ENCODE measurements at places on chromosomes 3 and 15.

GRCh38 chr3:120855665-120856437 is 52.2 kb upstream of the STXBP5L start:
- peak overlapping the region; percentile 39 for H3K27ac ChIP-seq
- peak; percentile 18 for DNase-seq
- peaks cover 6% of the 10 kb centered on the region for H3K27me3 ChIP-seq
- H3K36me3 ChIP-seq: no peaks in the 10 kb centered on the region
- peaks cover 43% of the 10 kb centered on the region for H3K4me1 ChIP-seq

- H3K4me1 ChIP-seq: no peaks in the 10 kb centered on the region
- H3K4me3 ChIP-seq: no peak overlapping the region
- no peak for DNase-seq
- peaks cover 60% of the 10 kb centered on the region for H3K36me3 ChIP-seq
- H3K27ac ChIP-seq: no peak overlapping the region
Measured at GRCh38 chr15:99197856-99198255, 51.5 kb downstream of the TTC23 start.

- peaks cover 37% of the 10 kb centered on the region for H3K36me3 ChIP-seq
- H3K4me1 ChIP-seq: peaks cover 22% of the 10 kb centered on the region
- H3K27ac ChIP-seq: no peak overlapping the region
Measured at GRCh38 chr15:90986790-90987507, 7.4 kb downstream of the PRC1 start.

DNA sequence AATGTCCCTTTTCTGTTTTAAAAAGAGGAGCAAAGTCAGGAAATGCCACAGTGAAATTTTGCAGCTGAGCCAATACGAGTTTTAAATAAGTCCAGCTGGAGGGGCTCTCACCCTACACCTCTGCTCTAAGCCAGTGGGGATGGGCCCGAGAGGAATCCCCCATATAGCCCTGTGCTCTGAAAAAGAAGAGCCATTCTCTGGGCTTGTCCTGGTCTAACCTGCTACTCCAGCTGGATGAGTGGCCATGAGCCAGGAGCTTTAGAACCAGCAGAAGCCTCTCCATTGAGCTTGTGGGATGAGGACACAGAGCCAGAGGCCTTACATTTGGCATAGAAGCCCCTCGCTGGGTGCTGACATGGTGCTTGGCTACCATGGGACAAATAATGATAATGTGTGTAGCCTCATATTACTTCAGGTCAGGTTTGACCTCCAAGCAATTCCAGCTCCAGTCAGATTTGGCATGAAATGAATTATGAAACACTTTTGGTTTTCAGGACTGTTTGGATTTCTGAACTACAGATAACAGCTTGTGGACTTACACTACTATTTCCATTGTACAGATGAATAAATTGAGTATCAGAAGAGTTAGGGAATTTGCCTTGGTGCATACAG is 172.4 kb downstream of the CHST2 start:
- H3K27me3 ChIP-seq: peaks cover 9% of the 10 kb centered on the region
- no peaks in the 10 kb centered on the region for H3K36me3 ChIP-seq
- DNase-seq: no peak
- H3K27ac ChIP-seq: no peak overlapping the region

GRCh38 chr15:29124581-29125381 is 144.8 kb downstream of the NSMCE3 start:
- peaks cover 10% of the 10 kb centered on the region for H3K27me3 ChIP-seq
- peaks cover 57% of the 10 kb centered on the region for H3K4me1 ChIP-seq
- no peak overlapping the region for H3K27ac ChIP-seq
- DNase-seq: no peak

GRCh38 chr3:106825962-106826605 is 551.2 kb upstream of the CCDC54 start:
- H3K4me1 ChIP-seq: peaks cover 5% of the 10 kb centered on the region
- H3K27ac ChIP-seq: peak overlapping the region; percentile 65
- no peak overlapping the region for H3K4me3 ChIP-seq

- no peak for DNase-seq
- no peaks in the 10 kb centered on the region for H3K27me3 ChIP-seq
- H3K4me1 ChIP-seq: no peaks in the 10 kb centered on the region
- no peak overlapping the region for H3K4me3 ChIP-seq
Measured at GRCh38 chr15:73283366-73283962, 85.3 kb downstream of the HCN4 start.

DNA sequence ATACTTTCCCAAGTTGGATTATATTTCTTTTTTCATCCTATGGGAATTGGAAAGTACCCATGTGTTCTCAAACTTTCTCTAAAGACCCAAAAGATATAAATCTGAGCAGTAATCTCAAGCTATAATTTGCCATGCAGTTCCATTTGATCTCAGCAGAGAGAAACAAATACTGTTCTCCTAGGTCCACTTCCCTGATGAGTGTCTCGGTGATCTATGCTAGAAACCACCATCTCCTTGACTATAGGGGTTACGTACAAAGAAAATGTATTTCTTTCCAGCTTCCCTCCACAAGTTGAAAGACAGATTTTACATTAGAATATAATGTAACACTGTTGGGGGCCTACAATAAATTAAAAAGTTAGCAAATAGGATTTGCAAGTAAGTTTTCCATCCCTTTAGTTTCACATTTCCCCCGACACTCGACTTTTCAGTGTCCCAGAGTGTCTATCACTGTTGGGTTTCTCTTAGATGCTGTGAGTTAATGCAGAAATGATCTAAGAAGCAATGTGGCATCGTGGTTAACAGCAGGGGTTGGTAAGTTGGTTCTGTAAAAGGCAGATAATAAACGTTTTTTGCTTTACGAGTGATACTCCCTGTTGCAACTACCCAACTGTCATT is 465.1 kb upstream of the CFAP20DC start:
- peak overlapping the region; percentile 30 for H3K27ac ChIP-seq
- peaks cover 73% of the 10 kb centered on the region for H3K4me1 ChIP-seq
- DNase-seq: no peak
- H3K4me3 ChIP-seq: no peak overlapping the region

DNA sequence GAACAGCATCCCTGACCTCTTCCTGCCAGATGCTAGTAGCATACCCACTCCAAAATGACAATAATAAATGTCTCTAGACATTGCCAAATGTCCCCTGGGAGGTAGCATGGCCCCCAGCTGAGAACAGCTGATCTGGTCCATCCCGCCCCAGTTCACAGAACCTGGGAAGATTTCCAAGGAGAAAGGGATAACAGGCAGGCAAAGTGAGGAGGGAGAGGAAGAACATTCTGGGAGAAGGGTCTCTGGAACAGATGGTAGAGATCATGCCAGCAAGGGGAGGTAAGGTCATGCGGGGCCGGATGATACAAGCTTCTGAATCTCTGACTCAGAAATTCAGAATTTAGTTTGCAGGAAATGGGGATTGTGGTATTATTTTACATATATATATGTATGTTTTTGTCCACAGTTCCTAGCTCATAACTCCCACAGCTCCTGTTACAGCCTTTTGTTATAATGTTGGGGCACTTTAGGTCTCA is 192.7 kb downstream of the SUCLG2 start:
- DNase-seq: no peak
- no peaks in the 10 kb centered on the region for H3K27me3 ChIP-seq
- peak overlapping the region; percentile 11 for H3K27ac ChIP-seq
- peaks cover 15% of the 10 kb centered on the region for H3K4me1 ChIP-seq

DNA sequence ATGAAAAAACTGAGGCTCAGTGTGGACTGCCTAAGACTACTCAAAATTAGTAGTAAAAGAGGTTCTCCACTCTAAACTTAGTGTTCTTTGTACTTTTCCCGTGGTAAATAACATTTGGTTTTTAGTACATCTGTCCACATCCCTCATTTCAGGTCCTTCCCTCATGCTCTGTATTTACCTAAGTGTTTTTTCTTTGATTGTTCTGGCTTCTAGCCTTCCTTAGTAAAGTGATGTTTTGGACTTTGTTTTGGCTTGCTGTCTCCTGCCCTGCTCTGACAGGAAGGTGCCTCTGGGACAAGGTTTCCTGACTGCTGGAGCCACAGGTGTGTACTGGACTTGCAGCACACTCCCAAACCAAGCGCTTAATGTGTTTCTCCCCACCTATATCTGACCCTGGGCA is 29.9 kb upstream of the ALDH1A2 start:
- no peak overlapping the region for H3K27ac ChIP-seq
- no peaks in the 10 kb centered on the region for H3K27me3 ChIP-seq
- no peaks in the 10 kb centered on the region for H3K4me1 ChIP-seq
- H3K4me3 ChIP-seq: no peak overlapping the region

DNA sequence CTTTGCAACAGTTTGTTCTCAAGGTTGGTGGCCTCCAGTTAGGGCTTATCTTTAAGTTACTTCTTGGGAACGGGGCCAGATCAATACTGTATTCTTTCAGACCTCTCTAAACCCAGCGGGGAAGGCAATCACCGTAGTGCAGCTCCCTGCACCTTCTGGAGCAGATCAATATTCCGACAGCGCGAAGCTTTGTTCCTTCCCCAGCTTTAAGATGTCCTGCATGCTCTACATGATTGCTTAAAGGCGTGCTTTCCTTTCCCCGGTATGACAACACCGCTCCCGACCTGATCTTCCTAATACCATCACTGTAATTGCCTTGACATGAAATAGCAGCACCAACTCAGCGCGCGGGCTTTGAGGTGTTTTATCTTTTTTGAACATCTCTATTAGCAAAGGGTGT is 755.2 kb downstream of the NR2F2 start:
- no peak overlapping the region for H3K4me3 ChIP-seq
- H3K27ac ChIP-seq: peak overlapping the region; percentile 77
- H3K4me1 ChIP-seq: peaks cover 63% of the 10 kb centered on the region
- H3K27me3 ChIP-seq: peaks cover 13% of the 10 kb centered on the region
- no peak for DNase-seq

DNA sequence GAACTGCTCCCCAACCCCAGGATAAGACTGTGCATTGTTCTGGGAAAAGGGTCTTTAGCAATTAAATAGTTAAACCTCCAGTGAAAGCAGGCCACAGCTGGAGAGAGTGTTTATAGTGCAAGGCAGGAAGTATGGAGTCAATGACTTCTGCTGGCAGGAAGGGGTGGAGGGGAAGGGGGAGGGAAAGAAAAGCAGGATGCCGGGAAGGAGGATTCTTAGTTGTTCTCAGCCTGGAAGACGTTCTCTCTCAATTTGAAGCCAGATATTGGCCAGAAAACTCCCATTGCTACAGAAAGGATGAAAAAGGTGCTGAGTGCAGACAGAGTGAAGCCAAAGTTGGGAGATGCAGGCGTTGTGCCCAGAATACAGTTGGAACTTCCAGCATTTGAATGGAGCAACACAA is 35.7 kb upstream of the ACTL6A start:
- peaks cover 4% of the 10 kb centered on the region for H3K27me3 ChIP-seq
- peak overlapping the region; percentile 38 for H3K27ac ChIP-seq

DNA sequence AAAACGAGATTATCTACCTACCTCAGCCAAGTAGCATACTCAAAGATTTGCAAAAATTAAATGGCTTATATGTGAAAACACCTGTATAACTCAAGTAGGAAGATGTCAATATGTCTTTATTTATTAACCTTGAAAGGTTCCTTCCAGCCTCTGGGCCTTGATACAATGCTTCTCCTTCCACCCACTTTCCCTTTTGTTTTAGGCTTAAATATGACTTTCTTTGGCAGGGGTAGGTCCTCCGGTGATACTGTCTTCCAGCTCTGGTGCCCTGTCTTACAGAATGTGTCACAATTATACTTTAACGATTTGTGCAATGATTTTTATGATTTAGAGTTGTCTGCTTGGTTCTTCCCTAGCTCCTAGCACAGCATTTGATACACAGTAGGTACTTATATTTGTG is 4.1 kb downstream of the LINS1 start:
- no peak overlapping the region for H3K27ac ChIP-seq
- H3K4me1 ChIP-seq: peaks cover 5% of the 10 kb centered on the region
- H3K4me3 ChIP-seq: no peak overlapping the region
- H3K36me3 ChIP-seq: peaks cover 12% of the 10 kb centered on the region
- no peak for DNase-seq

Measured in nephron progenitor cell (in vitro differentiated cells).